NCI-H2171 (cell line): ENCODE measurements at places on chromosomes 2 and 18.
A peak's percentile ranks its signal among the peaks of the same experiment; 100 is the strongest.

DNA sequence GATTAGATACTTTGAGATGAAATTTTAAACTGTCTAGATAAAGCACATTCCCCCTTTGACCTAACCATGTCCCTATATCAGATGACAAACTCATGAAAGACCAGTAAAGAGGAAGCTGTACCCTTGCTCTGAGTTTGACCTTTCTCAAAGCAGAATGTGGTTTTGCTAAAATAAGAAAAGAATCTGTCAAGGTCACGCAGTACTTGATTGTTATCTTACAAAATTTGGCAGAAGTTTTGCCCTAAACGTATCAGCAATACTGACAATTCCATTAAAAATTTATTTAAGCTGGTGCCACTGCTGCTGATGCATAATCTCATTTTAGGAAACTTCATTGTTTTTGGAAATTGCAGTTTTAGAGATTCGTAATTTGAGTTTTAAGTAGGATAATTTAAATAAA lies 31.2 kb upstream of the GALM start:
- no peak for DNase-seq

GRCh38 chr2:171181064-171182049 lies 20.7 kb upstream of the TLK1 start:
- DNase-seq: no peak

DNA sequence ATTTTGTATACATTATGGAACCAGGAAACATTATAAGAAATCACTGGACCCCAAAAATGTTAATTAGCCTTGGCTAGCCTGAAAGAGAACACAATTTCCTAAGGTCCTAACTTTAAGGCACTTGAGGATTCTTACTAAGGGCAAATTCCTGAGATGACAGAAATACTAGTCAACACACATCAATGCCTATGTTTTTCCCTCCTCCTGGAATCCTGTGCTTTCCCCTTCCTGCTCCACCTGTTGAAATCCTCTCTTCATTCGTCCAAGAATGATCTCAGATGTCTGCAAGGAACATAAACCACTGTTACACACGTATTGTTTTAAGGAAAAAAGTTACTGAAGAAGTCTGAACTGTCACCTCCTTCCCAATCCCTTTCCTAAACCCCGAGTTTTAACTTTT lies 21.2 kb upstream of the DARS1 start:
- DNase-seq: no peak

DNA sequence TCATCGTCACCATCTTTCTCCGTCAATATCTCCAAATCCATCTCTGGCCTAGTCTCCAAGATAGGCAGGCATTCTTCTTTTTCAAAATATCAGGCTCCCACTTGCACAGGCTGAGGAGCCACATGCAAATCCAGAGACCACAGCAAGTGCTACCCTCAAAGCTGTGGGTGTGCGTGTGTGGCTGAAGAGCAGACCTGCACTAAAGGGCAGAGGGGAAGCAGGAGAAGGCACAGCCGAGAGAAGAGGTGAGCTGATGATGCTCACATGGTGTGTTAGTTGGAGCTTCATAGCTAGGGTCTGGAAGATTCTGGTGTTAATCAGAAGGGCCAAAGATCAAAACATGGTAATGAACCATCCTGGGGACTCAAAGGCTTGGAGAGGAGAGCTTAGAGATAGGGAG lies 3.8 kb downstream of the SPEG start:
- DNase-seq: no peak

GRCh38 chr2:54429811-54430551 lies 26.1 kb upstream of the SPTBN1 start:
- DNase-seq: no peak

DNA sequence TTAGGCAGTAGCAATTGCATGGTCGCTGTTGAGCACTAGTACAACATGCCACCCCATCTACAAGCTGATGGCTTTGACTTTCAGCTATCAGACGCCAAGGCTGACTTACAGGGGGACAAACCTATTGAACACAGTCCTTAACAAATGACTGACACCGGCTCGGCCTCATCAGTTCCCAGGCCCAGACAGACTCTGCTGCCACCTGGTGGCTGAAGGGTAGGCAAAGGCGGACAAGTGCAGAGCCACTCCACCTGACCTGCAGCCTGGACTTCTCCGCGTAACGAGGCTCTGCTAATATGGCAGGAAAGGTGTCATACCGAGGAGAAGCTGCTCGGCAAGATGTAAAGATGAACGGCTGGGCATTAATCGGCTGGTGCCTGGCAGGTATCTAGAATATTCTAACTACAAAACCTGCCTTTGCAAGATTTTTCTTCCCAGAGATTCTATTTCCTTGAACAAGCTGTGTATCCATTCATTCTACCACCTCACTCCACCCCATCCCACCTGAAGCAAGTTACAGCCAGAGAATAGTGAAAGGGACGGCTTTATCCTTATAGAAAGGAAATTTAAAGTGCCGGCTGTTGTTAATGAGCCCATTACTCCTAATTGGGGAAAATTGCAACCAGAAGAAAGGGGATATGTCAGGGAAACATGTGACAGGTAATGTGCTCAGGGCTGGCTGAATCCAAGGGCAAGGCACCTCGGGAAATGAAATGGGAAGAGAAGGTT lies 67.4 kb downstream of the STEAP3 start:
- peak; percentile 46 for DNase-seq

- DNase-seq: no peak
Observed at GRCh38 chr2:177765698-177766097, 306.9 kb downstream of the PDE11A start.

GRCh38 chr18:21439431-21439846 lies 161.1 kb downstream of the ESCO1 start:
- DNase-seq: no peak

DNA sequence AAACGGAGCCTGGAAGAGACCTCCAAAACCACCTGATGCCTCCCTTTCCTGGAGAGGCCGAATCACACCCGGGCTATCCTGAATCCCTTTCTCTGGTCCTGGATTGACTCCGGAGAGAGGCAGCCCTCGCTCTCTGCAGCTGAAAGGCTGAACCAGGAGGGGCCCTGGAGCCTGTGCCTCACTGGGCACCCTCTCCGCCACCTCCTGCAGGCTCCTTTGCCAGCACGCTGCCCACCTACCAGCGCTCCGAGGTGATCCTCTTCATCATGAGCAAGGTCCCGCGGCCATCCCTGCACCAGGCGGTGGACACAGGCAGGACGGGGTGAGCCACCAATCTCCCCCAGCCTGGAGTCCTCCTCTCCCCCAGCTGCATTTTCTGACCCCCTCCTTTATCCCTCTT lies 35.7 kb downstream of the POMC start:
- no peak for DNase-seq

DNA sequence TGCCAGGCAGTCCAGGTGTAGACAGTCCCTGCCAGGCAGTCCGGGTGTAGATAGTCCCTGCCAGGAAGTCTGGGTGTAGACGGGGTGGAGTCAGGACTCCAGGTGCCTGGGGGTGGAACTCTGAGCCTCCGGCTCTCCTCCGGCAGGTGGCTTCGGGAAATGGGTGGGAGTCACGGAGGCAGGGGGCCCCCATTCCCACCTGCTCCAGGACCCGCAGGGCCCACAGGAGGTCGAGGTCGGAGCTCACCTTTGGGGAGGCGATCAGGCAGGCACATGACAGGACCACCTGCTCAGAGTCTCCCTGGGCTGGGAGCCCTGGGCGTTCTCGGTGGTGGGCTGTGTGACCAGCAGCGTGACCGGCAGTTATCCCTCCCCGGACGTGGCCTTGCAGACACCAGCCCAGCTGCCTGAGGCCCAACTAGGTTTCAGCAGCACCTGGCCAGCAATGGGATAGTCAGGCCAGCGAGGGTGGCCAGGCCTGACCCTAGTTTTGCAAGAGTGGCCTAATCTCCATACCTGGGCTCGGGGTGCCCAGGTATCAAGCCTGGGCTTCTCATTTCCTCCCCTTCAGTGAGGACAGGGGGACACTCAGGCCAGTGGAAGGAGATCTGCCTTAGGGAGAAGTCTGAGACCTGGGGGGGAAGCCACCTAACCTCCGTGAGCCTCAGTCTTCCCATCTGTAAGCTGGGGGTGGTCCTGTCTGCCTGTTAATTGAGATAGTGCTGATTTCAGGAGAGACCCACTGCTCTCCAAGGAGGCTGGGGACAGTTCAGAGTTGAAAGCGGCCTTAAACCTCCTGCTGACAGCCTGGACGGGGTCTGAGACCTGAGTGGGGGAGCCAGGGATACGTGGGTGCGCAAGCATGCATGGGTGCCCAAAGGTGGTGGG lies 13.2 kb downstream of the GPC1 start:
- no peak for DNase-seq

DNA sequence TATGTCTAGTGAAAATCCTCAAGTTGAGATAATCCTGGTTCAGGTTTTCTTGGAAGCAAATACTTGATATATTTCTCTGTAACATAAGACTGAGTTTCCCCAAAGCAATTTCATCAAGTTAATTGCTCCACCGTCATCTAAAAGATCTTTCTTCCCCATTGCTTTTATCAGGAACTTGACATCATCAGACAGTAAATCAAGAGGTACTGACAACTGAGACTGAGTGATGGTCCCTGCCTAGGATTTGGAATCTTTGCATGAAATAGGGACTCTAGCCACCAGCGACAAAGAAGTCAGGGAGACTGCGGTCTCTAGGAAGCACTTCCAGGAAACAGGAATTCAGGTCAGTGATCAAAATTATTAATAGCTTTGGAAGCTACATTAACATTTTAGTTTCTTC lies 43.4 kb upstream of the SCN1A start:
- DNase-seq: no peak

DNA sequence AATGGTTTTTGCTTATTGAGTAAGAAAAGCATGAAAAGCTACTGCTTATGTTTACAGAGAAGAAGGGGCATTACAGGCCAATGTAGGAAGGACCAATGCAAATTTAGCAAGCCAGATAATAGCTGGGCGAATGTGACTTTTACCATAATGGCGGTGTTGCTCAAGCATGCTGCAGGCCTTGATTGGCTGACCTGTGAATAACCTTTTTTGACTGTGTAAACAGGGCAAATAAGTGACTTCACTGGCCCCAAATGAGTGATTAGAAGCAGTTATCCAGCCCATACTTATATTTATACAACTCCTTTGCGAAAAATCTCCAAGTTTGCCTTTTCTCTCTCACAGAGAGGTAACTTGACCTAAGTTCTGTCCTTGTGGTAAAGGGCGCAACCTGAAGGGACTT lies 146.9 kb downstream of the SP3 start:
- no peak for DNase-seq

DNA sequence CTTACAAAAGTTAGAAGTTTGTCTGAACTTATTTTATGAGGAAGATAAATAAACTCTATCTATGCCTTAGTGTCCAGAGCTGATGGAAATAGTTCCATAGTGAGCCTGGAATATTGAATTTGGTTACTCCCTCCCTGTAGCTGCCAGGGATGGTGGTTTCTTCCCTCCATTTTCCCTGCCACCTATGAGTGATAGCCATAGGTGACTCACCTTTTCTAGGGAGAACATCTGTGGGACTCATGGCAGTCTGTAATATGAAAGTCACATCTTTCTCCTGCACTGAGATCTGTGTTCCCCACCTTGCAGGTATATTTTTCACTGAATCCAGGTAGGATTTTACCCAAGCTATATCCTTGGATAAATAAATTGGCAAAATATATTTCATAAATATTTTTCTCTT lies 148.8 kb downstream of the TPGS2 start:
- no peak for DNase-seq

- no peak for DNase-seq
Observed at GRCh38 chr2:82993609-82994008, 1465.5 kb downstream of the SUCLG1 start.

- no peak for DNase-seq
Observed at GRCh38 chr18:8854550-8854949, 149.2 kb downstream of the MTCL1 start.

DNA sequence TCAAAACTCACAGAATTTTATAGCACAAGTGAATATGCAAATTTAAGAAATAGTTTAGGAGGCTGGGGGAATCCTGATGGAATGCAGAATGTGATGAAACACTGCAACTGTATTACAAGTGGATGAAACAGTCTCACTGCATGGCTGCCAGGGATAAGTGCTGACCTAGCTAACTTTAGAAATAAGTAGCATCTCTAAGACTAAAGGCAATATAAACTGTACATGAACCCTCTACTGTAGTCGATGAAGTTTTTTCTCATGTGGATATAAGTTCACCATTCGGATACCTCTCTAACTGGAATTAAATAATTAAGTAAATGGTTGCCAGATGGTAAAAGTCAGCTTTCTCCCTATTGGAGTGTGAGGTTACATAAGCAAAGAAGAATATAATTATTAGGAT lies 777.8 kb upstream of the RAB6C start:
- no peak for DNase-seq

DNA sequence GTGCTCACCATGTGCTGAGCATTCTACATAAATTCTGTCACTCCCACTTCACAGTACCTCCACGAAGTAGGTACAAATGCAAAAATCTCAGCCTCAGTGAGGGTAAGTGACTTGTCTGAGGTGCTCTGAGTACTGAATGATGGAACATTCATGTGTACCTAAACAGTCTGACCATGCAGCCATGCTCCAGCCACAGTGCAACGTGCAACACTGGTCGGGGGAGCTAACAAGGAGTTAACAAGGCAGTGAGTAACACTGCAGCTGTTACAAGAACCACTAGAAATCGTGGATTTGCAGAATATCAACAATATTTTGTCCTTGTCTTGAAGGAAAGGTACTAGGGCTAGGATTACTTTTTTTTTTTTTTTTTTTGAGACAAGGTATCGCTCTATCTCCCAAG lies 36.6 kb upstream of the NDUFV2 start:
- DNase-seq: no peak

- no peak for DNase-seq
Observed at GRCh38 chr2:120544522-120544921, 191.1 kb upstream of the GLI2 start.

- DNase-seq: no peak
Observed at GRCh38 chr2:239516954-239517305, 116.1 kb upstream of the HDAC4 start.

DNA sequence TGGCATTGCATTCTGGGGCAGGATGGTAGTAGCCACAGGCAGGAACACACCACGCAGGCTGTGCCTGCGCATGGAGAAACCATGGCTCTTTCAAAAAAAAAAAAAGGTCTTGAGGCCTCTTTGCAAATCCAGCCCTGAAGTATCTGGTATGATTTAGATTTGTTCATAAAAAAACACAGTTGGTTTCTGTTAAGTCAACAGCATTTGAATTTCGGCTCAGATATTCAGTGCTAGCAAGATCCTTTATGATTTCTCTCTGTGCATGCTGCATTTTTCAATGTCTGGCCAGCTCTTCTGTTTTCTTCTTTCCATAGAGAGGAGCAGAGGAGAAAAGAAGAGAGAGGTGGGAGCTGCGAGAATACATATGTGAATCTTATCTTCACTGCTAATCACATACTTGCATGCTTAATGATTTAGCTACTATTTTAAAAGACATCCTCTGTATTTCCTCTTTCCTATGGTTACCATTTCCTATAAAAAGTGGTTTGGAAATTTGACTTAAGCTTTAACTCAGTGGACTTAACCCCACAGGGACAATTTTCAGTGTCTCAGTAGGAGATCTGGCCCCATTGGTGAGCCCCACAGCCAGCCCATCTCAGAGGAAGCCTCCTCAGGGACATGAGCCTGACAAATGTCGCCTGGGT lies 214.3 kb upstream of the APCDD1 start:
- no peak for DNase-seq
